HT1080 (cell line): ENCODE measurements at places on chromosomes 3 and 15. TPM values are rescaled to one million over a fixed set of nuclear protein-coding genes. Genes with fewer than 3 reads are reported as not detected.

DNA sequence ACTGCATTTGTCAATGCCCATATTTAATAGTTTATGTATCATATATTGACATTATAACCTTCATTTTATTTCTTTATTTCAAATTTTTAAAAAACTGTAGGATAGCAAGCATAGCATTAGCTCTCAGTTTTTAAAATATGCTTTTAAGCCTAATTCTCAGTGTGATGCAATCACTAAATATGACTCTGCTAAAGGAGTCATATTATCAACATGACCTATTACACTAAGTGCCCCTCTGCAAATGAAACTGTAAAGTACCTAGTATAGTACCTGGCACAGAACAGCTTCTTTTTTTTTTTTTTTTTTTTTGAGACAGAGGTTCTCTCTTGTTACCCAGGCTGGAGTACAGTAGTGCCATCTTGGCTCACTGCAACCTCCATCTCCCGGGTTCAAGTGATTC lies 179.4 kb upstream of the CGNL1 start:
- no peak for DNase-seq

The SEC11A gene
- total RNA-seq, result 175 and 185 TPM in 2 replicates

The OCA2 gene
- not detected in 2 replicates for total RNA-seq

DNA sequence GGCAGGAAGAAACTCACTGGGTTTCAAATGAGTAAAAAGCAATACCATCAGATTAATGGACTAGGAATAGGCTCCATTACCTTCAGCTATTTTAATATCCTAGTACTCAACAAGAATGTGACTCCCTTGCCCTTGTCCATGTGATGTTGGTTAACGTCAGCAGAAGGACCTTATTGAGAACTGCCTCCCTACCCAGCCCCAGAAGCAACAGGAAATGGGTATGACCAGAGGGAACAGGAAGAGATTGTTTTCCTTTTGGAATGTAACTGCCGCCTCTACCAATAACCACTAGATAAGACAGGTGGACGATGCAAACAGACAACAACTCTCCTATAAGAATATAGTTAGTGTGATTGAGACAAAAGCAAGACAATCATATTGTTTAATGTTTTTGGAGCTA lies 10.4 kb upstream of the MME start:
- peak; percentile 96 for DNase-seq

- DNase-seq, result no peak
Measured at GRCh38 chr3:12369598-12369997, 80.7 kb downstream of the PPARG start.

DNA sequence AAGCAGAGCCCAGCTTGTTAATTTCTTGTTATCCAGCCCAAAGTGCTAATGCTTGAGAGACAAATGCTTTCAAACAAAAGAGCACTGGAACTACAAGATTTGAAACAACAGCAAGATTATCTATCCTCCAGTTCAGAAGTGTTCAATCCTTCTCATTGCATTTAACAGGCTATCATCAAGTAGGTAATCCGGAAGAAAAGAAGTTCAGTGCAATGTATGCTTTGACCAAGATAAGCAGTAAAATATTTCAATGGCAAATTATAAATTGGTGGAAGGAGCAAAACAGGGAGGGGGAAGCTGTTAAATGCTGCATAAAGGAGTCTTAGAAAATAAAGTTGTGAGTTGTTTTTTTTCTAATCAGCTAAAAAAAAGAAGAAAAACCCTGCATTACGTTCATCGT lies 8.8 kb downstream of the LRIG1 start:
- no peak for DNase-seq
